ENCODE measurements at places on chromosomes 2 and 18.

GRCh38 chr2:177029501-177029900 is 183.1 kb upstream of the HNRNPA3 start:
- DNase-seq, result no peak

GRCh38 chr18:59549503-59550173 is 147.6 kb downstream of the CCBE1 start:
- DNase-seq, result no peak

DNA sequence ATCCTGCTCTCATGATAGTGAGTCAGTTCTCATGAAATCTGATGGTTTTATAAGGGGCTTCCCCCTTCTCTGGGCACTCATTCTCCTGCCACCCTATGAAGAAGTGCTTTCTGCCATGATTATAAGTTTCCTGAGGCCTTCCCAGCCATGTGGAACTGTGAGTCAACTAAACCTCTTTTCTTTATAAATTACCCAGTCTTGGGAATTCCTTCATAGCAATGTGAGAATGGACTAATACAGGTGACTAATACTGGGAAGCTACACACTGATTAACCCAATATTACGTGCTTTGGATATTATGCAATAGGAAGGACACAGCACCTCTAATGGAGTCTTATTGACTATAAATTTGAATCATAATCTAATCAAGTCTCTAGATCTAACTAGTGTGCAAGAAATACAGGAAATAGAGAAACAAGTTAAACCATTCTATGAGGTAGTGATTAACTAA is 107.2 kb upstream of the ETAA1 start:
- no peak for DNase-seq

GRCh38 chr2:41698678-41699422 is 349.0 kb upstream of the PKDCC start:
- peak; percentile 32 for DNase-seq

DNA sequence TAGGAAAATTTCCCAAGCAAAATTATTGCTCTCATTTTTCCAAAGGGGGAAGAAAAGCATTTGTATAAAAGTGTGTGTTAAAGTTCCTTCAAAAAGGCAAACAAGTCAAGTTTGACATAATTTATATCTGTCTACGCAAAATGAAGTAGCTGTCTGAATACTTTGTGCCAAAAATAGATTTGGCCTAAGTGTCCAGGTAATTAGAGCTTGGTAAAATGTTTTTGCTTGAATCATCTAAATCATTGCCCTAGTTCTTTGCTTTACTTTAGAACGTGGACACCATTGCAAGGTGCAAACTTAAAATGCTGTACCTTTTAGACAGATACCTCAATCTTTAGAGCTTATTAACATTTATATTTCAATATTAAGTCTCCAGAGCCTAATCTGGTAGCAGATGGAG is 97.6 kb upstream of the MAPRE2 start:
- no peak for DNase-seq

- DNase-seq, result no peak
Observed at GRCh38 chr18:11419338-11419737, 190.1 kb upstream of the SLC35G4 start.

DNA sequence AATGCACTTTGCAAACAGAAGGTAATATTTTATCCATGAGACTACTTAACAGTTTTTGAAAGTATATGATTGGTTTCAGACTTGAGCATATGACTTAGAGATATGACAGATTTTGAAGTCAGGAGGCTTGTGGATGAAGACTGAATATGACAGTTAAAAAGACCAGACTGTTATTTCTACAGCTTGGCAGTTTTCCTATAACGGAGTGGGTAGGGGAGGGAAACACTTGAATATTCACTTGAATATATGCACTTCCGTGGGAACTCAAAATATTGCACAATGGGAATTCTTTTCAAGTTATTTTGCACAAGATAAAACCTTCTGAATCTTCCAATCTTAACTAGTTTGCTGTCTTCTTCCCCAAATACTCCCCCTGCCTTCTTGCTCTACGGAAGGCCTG is 64.6 kb upstream of the ACKR3 start:
- no peak for DNase-seq

DNA sequence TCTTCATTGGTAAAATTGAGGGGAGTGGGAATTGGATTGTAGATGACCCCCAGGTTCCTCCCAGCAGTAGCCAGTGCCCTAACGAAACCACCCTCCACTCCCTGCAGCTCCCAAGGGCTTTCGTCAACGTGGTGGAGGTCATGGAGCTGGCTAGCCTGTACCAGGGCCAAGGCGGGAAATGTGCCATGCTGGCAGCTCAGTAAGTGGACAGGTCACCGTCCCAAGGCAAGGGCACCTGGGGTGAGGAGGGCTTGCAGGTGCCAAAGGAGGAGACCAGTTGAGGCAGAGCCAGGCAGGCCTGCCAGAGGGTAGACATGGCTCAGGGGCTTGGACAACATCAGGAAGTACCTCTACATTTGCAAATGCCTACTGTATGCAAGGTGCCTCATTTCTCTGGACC is 122.6 kb upstream of the PPP1CB start:
- no peak for DNase-seq

DNA sequence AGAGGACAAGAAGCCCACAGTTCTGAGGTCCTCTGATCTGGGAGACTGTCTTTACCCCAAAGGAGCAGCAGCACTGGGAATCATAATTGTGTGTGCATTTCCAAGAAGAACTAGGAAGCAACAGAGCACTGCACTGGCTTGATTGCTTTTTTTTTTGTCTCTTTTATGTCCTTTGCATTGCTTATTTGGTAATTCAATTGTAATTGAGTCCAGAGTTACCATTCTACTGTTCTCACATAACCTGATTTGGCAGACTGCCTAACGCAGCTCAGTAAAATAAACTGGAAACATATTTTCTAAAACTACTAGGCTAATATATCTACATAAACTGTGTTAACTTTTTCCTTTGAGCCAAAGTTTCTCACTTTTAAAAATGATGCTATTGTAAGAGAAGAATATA is 190.3 kb upstream of the SLC8A1 start:
- no peak for DNase-seq

DNA sequence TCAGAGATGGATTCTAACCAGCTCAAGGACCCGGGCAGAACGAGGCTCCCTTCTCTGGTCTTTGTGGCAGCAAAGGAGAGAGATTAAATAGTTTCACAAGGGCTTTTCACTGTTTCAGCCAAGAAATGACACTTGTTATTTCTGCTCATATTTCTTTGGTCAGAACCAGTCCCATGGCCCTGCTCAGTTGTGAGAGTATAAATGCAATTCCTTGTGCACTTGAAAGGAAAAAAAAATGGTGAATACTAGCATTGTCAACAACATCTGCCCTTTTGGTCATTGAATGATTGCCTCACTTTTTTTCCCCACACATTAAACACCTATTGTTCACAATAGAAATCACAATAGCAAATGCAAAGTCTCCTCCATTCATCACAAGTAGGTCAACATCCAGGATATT is 104.4 kb downstream of the RDH14 start:
- no peak for DNase-seq

DNA sequence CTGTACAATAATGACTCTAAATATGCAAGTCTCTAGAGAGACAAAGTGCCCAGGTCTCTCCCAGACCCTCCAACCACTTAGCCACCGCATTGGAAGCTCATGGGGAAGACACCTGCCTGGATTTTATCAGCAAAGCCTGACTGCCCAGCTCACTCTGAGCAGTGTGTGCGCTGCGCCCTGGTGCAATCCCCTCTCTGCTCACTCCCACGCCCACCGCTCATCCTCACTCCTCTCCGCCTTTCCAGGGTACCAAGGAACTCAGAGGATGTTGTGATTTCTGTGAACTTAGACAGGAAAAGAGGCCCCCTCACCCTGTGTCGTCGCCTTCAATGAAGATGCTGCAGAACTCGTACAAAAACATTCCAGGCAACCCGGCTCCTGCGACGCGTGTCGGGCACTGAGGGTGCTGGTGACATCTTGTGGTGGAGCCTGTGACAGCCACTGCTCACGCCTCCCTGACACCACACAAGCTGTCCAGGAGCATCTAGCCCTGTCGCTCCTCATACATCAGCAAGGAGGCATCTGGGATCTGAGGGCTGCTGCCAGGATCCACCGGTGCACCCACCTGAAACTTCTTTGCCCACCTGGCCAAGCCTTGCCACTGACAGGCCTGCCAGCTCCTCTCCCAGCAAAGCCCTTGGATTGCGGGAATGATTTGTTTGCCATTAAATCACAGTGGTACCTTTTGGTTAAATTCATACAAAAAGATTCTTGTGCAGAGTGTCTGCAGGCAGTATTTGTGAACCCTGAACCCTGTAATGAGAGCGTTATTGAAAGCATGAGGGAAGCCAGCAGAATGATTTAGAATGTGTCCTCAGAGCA is 220.4 kb downstream of the ZNF516 start:
- DNase-seq, result no peak

GRCh38 chr2:5094192-5094591 is 598.0 kb upstream of the SOX11 start:
- no peak for DNase-seq

DNA sequence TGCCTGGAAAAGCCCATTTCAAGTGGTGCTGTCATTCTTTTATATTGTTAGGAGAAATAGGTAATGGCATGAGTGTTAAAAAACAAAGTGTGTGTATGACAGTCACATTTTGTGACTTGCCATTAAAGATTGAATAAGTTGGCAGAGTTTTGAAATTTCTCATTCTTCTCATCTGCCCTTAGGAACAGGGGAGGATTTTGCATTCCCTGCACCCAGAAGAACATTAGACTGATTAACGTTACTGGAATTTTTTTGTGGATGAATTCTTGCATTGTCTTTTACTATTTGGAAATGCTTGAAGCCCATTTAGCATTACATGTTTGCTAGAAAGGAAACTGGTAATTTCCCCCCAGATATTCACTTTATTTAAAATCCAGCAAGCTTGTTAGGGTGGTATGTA is 162.2 kb downstream of the BABAM2 start:
- DNase-seq, result no peak

GRCh38 chr18:48922226-48922800 is 28.5 kb downstream of the SMAD7 start:
- no peak for DNase-seq

GRCh38 chr2:203804070-203804469 is 63.5 kb upstream of the CTLA4 start:
- peak; percentile 64 for DNase-seq

DNA sequence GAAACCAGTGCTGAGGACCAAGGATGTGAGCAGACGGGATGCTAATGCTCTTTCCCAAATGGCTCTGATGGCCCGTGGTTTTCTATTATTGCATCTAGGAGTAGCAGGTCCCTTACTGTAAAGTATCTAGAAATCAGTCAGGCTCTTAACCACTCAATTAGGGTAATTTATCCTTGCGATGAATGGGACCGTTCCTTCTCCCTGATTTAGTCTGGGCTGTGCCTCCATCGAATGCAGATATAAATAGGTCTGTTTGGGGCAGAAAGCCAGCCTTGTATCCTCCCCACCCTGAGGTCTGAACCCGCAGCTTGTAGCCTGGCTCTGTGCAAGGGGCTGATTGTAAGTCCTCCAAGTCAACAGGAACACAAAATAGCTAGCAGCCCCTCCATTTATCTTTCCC is 9.5 kb upstream of the SMARCAL1 start:
- DNase-seq, result no peak

- no peak for DNase-seq
Observed at GRCh38 chr2:241762321-241762932, 14.2 kb upstream of the GAL3ST2 start.

DNA sequence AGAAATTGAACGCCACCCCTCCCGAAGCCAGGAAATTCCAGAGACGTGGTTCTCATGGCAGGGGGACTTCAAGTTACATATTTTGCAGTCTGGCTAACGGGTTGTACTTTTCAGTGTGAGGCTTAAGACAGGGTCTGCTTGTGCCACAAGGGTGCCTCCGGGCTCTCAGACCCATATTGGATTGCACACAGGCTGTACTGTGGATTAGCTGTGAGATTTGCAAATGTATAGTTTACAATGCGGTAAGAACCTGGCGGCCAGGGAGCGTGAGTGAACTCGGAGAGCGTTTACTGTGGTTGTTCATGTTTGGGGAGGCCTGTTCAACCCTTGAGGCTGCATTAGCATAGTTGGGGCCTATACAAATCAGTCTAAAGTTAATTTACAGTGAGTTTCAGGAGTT is 143.9 kb upstream of the SIX2 start:
- DNase-seq, result no peak

DNA sequence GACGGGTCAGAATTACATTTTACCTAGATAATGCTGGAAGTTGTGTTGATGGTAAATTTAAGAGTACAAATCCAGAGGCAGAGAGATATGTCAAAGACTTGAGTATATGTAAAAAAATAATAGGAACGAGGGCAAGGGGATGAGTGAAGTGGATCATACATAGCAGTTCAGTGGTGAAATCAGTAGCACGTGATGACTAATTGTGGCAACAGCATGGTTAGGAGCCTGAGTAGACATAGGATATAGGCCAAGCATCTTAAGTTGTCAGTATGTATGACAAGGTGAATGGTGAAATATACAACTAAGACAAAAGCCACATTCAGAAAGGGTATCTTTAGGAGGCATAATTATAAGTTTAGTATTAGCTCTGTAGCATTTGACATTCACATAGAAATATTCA is 826.5 kb upstream of the PIK3C3 start:
- DNase-seq, result no peak

GRCh38 chr2:135820003-135820618 is 16.9 kb downstream of the LCT start:
- DNase-seq, result peak; percentile 91

GRCh38 chr18:59026364-59026763 is 113.3 kb upstream of the SEC11C start:
- DNase-seq, result no peak

DNA sequence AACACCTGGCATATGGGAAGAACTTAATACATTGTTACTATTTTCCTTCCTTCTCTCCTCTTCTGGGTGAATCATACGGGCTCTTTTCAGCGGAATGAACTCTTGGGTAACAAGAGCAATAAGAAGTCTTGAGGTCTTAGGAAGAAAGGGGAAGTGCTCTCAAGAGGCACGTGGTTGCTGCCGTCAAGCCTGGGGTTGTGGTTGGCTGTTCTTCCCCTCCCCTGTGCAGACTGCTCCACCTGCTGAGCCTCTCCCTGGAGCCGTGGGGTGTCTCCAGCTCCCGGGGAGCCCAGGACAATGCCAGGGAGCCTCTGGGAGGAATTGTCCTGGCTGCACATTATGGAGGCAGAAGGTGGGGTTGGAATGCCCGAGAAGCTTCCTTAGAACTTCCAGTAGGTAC is 19.4 kb downstream of the TOGARAM2 start:
- DNase-seq, result peak; percentile 46

DNA sequence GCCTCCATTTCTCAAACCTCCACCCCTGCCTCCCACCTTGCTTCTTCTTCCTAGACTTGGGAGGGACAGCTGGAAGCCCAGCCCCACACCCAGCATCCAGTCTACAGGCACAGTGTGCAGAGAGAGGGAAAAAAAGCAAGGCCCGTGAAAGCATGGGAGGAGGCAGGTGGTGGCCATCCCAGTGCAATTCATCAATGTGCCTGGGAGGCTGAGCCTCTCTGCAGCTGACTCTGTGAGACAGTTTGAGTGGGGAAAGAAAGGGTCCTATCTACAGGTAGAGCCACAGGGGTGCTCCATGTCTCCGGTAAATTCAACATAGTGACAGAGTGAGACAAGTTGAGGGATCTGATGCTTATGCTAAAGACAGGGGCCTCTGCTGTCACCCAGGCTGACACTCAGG is 340.6 kb downstream of the DYSF start:
- no peak for DNase-seq

GRCh38 chr2:10790228-10790973 is 22.2 kb downstream of the PDIA6 start:
- DNase-seq, result no peak

Measured in stimulated activated CD8-positive, alpha-beta memory T cell treated with anti-CD3 and anti-CD28 coated beads, Interleukin-4, amount 100 ng/mL, for 48 hours (primary cell).